ENCODE measurements at places on chromosomes 4 and X.
A peak's percentile ranks its signal among the peaks of the same experiment; 100 is the strongest.

DNA sequence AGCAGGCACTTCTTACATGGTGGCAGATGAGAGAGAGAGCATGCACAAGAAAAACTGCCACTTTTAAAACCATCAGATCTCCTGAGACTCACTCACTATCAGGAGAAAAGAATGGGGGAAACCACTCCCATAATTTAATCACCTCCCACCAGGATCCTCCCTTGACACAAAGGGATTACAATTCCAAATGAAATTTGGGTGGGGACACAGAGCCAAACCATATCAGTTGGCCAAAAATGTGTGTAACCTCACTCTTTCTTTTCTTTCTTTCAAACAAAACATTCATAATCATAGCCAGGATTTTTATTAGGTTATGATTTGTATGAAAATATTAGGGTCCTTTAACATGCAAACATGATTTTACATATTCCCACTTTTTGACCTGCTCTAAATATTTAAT is 222.1 kb downstream of the PCDH18 start:
- no peak for DNase-seq

- no peak for DNase-seq
Observed at GRCh38 chr4:54152846-54153600, 53.1 kb downstream of the GSX2 start.

- DNase-seq: no peak
Observed at GRCh38 chr4:26218677-26219605, 101.9 kb upstream of the RBPJ start.

GRCh38 chr4:142128529-142128928 is 492.1 kb downstream of the IL15 start:
- no peak for DNase-seq

DNA sequence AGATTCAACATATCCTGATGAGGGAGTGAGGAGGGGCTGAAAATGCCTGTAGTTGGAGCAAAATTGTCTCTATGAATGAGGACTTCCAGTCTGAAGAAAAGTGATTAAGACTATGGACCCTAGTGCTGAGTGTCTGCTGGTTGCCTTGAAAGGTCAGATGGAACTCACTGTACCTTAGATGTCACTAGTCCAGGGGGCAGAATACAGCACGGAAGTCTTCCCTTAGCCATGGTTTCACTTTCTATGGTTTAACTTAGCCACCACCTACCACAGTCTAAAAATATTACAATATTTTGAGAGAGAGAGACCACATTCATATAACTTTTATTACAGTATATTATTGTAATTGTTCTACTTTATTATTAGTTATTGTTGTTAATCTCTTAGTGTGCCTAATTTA is 223.1 kb downstream of the FMR1NB start:
- no peak for DNase-seq

GRCh38 chr4:149465955-149466354 is 349.7 kb downstream of the IQCM start:
- no peak for DNase-seq

DNA sequence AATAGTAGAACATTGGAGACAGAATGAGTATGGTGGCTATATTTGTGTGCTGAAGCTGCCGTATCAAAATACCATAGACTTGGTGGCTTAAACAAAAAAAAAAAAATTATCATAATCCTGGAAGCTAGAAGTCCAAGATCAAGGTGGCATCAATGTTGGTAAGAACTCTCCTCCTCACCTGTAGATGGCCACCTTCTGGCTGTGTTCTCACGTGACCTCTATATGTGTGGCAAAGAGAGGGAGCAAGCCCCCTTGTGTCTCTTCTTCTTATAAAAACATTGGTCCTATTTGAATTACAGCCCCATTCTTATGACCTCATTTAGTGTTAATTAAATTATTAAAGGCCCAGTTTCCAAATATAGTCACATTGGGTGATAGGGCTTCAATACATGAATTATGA is 1640.9 kb upstream of the PCDH7 start:
- no peak for DNase-seq

GRCh38 chrX:10569946-10570345 is 50.4 kb downstream of the MID1 start:
- no peak for DNase-seq

GRCh38 chrX:16578218-16578617 is 71.7 kb upstream of the S100G start:
- DNase-seq: no peak

DNA sequence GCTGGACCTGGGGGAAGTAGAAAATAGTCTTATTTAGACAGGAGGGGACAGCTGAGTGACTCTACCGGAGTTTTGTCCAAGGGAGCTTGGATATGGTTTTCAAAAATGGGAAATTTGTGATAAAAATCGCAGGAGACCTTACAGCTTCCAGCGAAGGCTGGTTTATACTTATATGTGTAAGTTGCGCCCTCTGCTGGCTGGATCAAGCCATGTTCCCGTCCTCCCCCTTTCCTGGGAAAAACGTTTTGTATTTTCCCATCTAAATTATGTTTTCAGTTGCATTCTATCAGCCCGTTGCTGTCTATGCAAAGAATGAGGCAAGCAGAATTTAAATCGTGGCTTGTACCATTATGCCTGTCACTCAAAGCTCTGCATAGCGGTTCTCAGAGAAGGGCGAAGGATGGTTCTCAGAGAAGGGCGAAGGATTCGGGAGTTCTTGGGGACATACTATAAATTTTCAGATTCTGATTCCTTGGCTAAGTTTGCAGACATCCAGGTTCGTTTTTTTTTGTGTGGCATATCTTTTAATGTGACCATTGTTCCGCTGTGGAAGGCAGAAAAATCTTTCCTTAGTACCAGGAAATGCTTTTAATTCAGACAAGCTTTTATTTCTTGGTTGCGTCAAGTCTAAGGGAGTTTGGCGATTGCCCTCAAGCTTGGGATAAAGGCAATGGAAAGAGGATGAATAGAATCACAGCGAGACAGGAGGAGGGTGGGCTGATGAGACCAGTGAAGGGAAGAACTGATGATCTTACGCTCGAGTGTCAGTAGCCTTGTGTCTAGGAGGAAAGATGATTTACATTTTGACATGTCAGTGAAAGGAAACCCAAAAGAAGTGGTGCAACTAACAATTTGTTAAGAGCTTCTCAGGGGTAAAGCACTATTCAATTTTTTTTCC is 128.5 kb upstream of the ARX start:
- DNase-seq: peak; percentile 2
